ENCODE measurements at places on chromosomes 5 and 9. TPM values are rescaled to one million over a fixed set of nuclear protein-coding genes. Genes with fewer than 3 reads are reported as not detected.

Gene DMRT2
- 0.24 TPM for total RNA-seq

Gene PPP3R2
- not detected for total RNA-seq

DNA sequence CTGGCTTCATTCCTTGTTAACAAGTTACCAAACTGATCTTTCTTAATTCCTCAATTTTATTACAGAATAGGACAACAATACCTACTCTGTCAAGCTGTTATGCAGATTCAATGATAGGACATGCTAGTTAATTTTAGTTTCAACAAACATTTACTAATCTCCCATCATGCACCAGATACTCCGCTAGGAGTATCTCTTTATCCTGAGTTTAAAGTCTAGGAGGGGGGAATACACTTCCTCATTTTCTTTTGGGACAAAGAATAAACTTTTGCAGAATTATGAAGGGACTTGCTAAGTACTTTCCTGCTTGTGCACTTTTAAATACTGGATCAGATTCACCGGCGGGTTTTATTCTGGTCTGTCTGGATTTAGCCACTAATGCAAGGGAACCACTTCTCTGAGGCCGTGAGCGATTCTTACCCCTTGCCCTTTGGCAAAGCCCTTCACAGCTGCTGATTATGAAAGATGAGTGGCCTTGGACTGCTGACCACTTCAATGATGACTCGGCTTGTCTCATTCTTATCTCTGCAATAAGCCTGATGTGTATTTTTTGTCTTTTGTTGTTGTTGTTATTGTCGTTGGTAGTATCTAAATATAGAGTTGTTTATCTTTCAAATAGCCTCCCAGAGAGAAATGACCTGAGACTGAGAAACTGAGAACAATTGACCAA, 73.9 kb downstream of the RMI1 start:
- no peak for DNase-seq
- H3K4me3 ChIP-seq = no peak overlapping the region
- no peak overlapping the region for H3K27ac ChIP-seq
- H3K27me3 ChIP-seq = peaks cover 4% of the 10 kb centered on the region
- no peaks in the 10 kb centered on the region for H3K36me3 ChIP-seq

DNA sequence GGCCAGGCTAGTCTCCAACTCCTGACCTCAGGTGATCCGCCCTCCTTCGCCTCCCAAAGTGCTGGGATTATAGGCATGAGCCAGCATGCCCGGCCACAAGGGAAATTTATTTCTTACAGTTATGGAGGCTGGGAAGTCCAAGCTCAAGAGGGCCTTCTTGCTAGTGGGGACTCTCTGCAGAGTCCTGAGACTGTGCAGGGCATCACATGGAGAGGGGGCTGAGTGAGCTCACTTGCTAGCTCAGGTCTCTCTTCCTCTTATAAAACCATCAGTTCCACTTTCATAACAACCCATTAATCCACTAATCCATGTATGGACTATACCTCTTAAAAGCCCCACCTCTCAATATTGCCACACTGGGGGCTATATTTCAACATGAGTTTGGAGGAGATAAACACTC, 5.1 kb upstream of the SPIN1 start:
- no peak overlapping the region for H3K4me3 ChIP-seq
- H3K4me1 ChIP-seq = peaks cover 14% of the 10 kb centered on the region
- no peaks in the 10 kb centered on the region for H3K27me3 ChIP-seq
- no peak overlapping the region for H3K27ac ChIP-seq
- no peaks in the 10 kb centered on the region for H3K36me3 ChIP-seq
- DNase-seq = no peak

GRCh38 chr5:150570333-150570732, 62.4 kb downstream of the NDST1 start:
- H3K27me3 ChIP-seq = no peaks in the 10 kb centered on the region
- no peaks in the 10 kb centered on the region for H3K4me1 ChIP-seq
- no peak for DNase-seq
- no peak overlapping the region for H3K27ac ChIP-seq
- no peaks in the 10 kb centered on the region for H3K36me3 ChIP-seq

Gene IFNK
- not detected for total RNA-seq

Gene BRD3
- 29.2 TPM for total RNA-seq

GRCh38 chr9:100437860-100438805, 11.2 kb downstream of the MSANTD3 start:
- DNase-seq = peak; percentile 68
- no peaks in the 10 kb centered on the region for H3K27me3 ChIP-seq
- no peaks in the 10 kb centered on the region for H3K4me1 ChIP-seq
- no peak overlapping the region for H3K27ac ChIP-seq

GRCh38 chr5:31614151-31615020, 24.5 kb upstream of the PDZD2 start:
- H3K27ac ChIP-seq = no peak overlapping the region
- peaks cover 17% of the 10 kb centered on the region for H3K27me3 ChIP-seq
- no peaks in the 10 kb centered on the region for H3K36me3 ChIP-seq
- DNase-seq = no peak

- no peak overlapping the region for H3K4me3 ChIP-seq
- H3K27me3 ChIP-seq = peaks cover 3% of the 10 kb centered on the region
- no peak for DNase-seq
- H3K27ac ChIP-seq = no peak overlapping the region
- H3K4me1 ChIP-seq = no peaks in the 10 kb centered on the region
- H3K36me3 ChIP-seq = no peaks in the 10 kb centered on the region
Measured at GRCh38 chr5:103605277-103605676, 42.7 kb upstream of the NUDT12 start.

GRCh38 chr5:68911840-68912690, 181.7 kb upstream of the SLC30A5 start:
- no peak overlapping the region for H3K27ac ChIP-seq
- H3K27me3 ChIP-seq = peaks cover 2% of the 10 kb centered on the region
- H3K4me3 ChIP-seq = no peak overlapping the region
- no peaks in the 10 kb centered on the region for H3K4me1 ChIP-seq
- DNase-seq = no peak
- no peaks in the 10 kb centered on the region for H3K36me3 ChIP-seq

GRCh38 chr5:60483050-60483449, 216.9 kb downstream of the DEPDC1B start:
- no peaks in the 10 kb centered on the region for H3K27me3 ChIP-seq
- no peak overlapping the region for H3K4me3 ChIP-seq
- no peaks in the 10 kb centered on the region for H3K4me1 ChIP-seq
- no peak for DNase-seq
- H3K36me3 ChIP-seq = no peaks in the 10 kb centered on the region

GRCh38 chr9:130240410-130241197, 25.0 kb upstream of the HMCN2 start:
- no peaks in the 10 kb centered on the region for H3K27me3 ChIP-seq
- H3K36me3 ChIP-seq = no peaks in the 10 kb centered on the region
- H3K4me3 ChIP-seq = no peak overlapping the region
- H3K27ac ChIP-seq = peak overlapping the region; percentile 4

- DNase-seq = no peak
- H3K27me3 ChIP-seq = peaks cover 2% of the 10 kb centered on the region
- no peak overlapping the region for H3K27ac ChIP-seq
- no peaks in the 10 kb centered on the region for H3K36me3 ChIP-seq
- peaks cover 8% of the 10 kb centered on the region for H3K4me1 ChIP-seq
Measured at GRCh38 chr5:416636-416960, 26.4 kb upstream of the EXOC3 start.

DNA sequence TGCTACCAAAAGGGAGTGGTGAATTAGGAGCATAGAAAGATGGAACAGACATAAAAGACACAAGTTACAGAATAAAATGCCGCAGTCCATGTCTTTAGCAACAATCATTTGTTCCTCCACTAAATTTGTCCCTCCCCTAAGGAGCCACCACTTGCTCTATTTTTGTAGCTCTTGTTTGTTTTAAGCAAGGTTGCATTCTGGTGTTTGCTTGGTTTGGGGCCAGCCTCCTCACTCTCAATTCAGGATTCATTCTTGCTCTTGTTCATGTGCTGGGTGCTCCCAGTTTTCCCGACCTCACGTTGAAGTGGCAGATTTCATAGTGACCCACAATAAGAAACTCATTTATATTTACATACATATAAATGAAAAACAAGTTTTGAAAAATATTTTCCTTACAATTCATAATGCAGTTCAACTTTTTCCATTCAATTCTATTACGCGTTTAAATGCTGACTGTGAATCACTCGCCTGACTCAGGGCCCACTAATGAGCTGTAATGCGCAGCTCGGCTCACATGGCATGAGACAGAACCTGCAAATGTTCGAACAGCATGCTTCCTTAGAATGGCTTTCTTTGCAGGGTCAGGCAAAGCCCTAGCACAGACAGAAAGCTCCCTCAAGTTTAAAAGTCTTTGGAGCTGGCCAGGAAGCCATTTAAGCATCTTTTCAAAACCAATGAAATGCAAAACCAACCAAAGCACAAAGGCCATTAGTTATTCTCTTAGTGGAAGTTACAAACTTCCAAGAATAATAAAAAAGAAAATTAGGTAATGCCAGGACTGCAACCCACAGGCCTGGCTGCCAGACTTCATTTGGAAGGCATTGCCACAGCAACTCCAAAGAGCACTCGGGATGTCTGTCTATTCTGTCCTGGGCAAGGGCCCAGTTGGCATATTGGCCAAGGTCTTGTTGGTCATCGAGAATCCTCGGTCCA, 41.7 kb downstream of the RETREG1 start:
- H3K4me1 ChIP-seq = peaks cover 7% of the 10 kb centered on the region
- DNase-seq = no peak
- H3K36me3 ChIP-seq = peaks cover 9% of the 10 kb centered on the region
- no peak overlapping the region for H3K4me3 ChIP-seq
- H3K27ac ChIP-seq = no peak overlapping the region
- no peaks in the 10 kb centered on the region for H3K27me3 ChIP-seq

Gene CATSPER3
- total RNA-seq = 0.53 TPM

Gene AK6
- 87.0 TPM for total RNA-seq

DNA sequence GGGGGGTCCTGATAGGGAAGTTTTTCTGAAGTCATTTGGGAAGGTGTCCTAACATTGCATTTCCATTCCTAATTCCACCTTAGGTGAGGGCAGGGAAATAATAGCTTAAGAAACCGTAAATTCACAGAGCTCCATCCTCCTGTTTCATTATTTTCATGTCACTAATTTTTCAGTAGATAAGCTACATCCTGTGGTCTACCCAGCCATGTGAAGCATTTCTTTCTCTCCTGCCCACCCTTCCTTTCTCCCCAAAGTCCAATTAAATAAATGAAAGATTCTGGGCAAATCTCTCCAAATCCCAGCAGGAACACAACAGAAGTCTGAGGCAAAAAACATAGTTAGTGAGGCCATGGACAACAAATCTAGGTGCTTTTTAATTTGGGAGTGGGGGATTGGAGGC, 95.1 kb upstream of the ERBIN start:
- H3K27me3 ChIP-seq = no peaks in the 10 kb centered on the region
- H3K4me1 ChIP-seq = no peaks in the 10 kb centered on the region
- no peak for DNase-seq
- no peak overlapping the region for H3K4me3 ChIP-seq
- no peaks in the 10 kb centered on the region for H3K36me3 ChIP-seq

DNA sequence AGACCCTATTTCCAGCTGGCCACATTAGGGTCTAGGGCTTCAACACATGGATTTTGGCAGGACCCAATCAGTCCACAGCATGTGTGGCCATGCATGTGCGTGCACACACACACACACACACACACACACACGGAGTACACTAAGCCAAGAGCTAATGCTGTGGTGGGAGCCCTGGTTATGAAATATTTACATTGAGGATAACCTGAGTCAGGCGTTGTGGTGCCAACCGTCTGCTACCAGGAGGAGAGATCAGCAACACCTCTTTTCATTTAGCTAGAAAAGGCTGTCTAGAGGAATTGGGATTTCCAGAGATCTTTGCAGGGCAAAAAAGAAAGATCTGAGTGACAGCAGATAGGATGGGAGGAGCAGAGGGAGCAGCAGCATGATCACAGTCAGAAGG, 141.5 kb downstream of the TRPM3 start:
- H3K27ac ChIP-seq = no peak overlapping the region
- no peak overlapping the region for H3K4me3 ChIP-seq
- no peak for DNase-seq
- H3K4me1 ChIP-seq = no peaks in the 10 kb centered on the region
- H3K36me3 ChIP-seq = no peaks in the 10 kb centered on the region
- H3K27me3 ChIP-seq = no peaks in the 10 kb centered on the region

GRCh38 chr5:39412721-39413394, 11.9 kb downstream of the DAB2 start:
- H3K4me3 ChIP-seq = no peak overlapping the region
- DNase-seq = no peak
- peaks cover 11% of the 10 kb centered on the region for H3K27me3 ChIP-seq
- H3K4me1 ChIP-seq = no peaks in the 10 kb centered on the region

- H3K4me1 ChIP-seq = peaks cover 2% of the 10 kb centered on the region
- H3K4me3 ChIP-seq = no peak overlapping the region
- no peaks in the 10 kb centered on the region for H3K36me3 ChIP-seq
- no peak for DNase-seq
- H3K27me3 ChIP-seq = no peaks in the 10 kb centered on the region
- H3K27ac ChIP-seq = no peak overlapping the region
Measured at GRCh38 chr9:18233311-18233710, 240.6 kb upstream of the ADAMTSL1 start.

Gene PCDHGC4
- total RNA-seq = not detected

DNA sequence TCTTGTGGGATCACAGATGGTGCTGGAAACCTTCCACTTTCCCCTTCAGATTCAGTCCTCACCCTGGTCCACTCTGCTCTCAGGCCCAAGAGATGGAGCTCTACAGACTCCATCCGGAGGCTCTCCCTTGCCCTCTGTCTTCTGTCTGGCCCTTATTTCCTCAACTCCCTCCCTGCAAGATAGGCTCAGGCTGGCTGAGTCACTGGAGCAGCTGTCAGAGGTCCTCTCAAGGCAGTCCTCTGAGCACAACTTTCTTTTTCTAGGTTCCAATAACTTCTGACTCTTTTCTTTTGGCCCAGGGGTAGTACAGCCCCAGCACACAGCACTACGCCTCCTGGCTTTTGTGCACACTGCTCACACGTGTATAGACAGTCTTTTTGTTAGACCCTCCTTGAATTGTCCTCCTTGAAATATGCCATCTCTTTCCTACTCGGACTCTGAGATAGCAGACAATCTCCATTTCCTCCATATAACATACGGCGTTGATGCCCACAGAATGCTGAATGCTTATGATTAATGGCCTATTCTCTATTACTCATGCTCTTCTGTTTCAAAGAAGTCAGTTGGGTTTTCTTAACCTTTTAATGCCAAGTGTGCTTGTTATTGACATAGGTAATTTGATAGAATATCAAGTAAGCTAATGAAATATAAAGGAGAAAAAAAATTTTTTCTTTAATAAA, 193.1 kb downstream of the SLC12A2 start:
- no peaks in the 10 kb centered on the region for H3K27me3 ChIP-seq
- H3K27ac ChIP-seq = no peak overlapping the region
- DNase-seq = no peak
- no peaks in the 10 kb centered on the region for H3K4me1 ChIP-seq
- no peak overlapping the region for H3K4me3 ChIP-seq

Gene PAIP2
- total RNA-seq = 110 TPM

DNA sequence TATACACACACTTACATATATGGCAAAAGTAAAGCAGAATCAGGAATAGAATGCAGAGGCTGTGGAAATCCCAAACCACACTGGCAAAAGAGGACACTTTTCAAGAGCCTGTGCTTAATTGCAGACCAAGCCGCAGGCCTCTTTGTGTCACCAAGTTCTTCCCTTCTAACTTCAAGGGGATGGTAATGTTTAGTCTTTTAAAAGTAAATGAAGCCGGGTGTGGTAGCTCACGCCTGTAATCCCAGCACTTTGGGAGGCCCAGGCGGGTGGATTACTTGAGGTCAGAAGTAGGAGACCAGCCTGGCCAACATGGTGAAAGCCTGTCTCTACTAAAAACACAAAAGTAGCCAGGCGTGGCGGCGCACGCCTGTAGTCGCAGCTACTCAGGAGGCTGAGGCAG, 28.7 kb downstream of the ROR2 start:
- H3K27ac ChIP-seq = no peak overlapping the region
- no peaks in the 10 kb centered on the region for H3K36me3 ChIP-seq
- H3K4me3 ChIP-seq = no peak overlapping the region
- DNase-seq = no peak
- no peaks in the 10 kb centered on the region for H3K4me1 ChIP-seq

Gene SPINK6
- total RNA-seq = not detected

All from activated CD4-positive, alpha-beta memory T cell treated with anti-CD3 and anti-CD28 coated beads for 36 hours (primary cell).